Natural killer cell (primary cell): ENCODE measurements at places on chromosomes 1 and 21. TPM values are rescaled to one million over a fixed set of nuclear protein-coding genes. Genes with fewer than 3 reads are reported as not detected.

GRCh38 chr1:227734546-227734855, 601 bp downstream of the JMJD4 start:
- peaks cover 26% of the 10 kb centered on the region for H3K4me1 ChIP-seq
- peak overlapping the region; percentile 56 for H3K4me3 ChIP-seq

- peaks cover 26% of the 10 kb centered on the region for H3K4me1 ChIP-seq
- no peak overlapping the region for H3K4me3 ChIP-seq
- DNase-seq, result no peak
Observed at GRCh38 chr1:234760303-234760723, 150.3 kb upstream of the IRF2BP2 start.

- no peak overlapping the region for H3K27ac ChIP-seq
- H3K36me3 ChIP-seq, result no peaks in the 10 kb centered on the region
- H3K4me1 ChIP-seq, result no peaks in the 10 kb centered on the region
Observed at GRCh38 chr1:169571450-169571849, 14.8 kb downstream of the F5 start.

DNA sequence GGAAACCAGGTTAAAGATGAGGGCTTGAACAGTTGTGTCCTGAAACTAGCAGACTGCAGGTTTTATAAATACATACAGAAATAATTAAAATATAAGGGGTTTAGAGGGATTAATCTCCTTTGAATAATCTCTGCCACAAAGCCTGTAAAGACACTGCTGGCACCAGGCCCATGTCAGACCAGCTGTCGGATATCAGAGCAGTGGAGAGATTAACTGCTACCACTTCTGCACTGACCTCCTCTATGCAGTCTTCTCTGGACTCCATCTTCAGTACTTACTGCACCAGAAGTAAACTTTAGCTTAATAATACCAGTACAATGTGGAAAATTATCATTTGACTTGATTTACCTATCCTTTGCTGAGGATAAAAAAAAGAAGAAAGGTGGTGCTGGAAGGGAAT, 128.6 kb downstream of the LHX4 start:
- H3K27me3 ChIP-seq, result no peaks in the 10 kb centered on the region
- H3K4me1 ChIP-seq, result no peaks in the 10 kb centered on the region
- no peak overlapping the region for H3K4me3 ChIP-seq
- no peaks in the 10 kb centered on the region for H3K36me3 ChIP-seq

DNA sequence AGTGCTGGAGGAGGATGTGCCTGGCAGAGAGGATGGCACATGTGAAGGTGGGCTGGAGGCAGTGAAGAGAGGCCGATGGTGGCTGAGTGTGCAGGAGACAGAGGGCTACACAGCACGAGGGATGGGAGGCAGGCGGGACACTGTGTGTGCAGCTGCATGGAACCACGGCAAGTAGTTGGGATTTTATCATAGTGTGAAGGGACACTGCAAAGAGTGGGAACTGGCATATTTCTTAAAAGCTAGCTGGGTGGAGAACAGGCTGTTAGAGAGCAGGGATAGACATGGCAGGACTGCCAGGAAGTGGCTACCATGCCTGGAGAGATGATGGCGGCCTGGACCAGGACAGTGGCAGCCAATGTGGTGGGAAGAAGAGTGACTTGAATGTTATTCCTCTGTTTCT, 102.4 kb upstream of the TLR5 start:
- peaks cover 13% of the 10 kb centered on the region for H3K4me1 ChIP-seq
- H3K27ac ChIP-seq, result no peak overlapping the region
- no peaks in the 10 kb centered on the region for H3K36me3 ChIP-seq
- DNase-seq, result no peak
- no peak overlapping the region for H3K4me3 ChIP-seq

DNA sequence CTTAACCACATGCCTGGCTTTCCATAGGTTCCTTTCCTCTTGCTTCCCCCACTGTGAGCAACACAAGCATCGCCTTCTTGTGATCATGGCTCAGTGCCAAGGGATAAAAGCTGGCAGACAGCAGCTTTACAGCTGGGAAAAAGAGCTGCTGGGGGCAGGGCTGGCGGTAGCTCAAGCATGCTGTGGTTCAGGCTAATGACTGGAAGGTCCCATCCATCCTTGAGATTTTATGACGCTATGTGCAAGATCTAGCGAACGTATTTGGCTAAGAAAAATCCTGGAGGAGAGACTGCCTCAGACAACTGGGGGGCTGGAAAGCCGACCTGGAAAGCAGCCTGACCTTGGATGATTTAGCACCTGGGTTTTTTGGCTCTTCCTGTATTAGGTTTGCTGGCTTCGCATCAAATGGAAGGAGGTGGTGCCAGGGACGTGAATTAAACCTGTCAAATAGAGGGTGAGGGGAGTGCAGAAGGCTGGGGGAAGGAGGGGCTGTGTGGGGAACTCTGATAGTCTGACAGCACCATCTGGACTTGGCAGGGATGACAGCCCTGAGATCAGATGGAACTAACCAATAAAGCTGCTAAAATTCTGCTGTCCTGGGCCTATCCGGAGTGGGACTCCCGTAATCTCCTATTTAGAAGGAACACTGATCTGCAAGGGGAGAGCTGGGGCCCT, 34.8 kb downstream of the ZMYND12 start:
- H3K36me3 ChIP-seq, result no peaks in the 10 kb centered on the region
- H3K4me1 ChIP-seq, result peaks cover 4% of the 10 kb centered on the region
- no peak for DNase-seq
- H3K27me3 ChIP-seq, result no peaks in the 10 kb centered on the region

- H3K4me1 ChIP-seq, result no peaks in the 10 kb centered on the region
- no peak overlapping the region for H3K4me3 ChIP-seq
- H3K27me3 ChIP-seq, result no peaks in the 10 kb centered on the region
- H3K27ac ChIP-seq, result no peak overlapping the region
Observed at GRCh38 chr1:30290581-30290980, 432.8 kb downstream of the MATN1 start.

DNA sequence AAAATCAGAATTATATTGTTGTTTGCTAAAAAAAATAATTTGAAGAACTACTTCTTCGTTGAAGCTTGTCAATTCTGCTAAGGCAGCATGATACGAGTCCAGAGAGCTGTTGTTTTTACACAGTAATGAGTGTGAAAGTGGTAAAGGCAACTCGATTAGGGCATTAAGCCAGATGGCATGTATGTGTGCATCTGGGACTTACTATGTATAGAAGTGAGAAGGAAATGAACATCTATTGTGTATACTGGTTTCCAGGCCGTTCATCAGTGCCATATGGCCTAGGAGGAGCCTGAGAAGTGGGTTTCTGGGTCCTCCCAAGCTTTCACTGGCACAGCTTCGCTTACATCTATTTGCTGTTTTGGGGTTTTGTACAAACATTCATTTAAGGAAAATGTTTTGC, 5.7 kb downstream of the CTPS1 start:
- no peak overlapping the region for H3K4me3 ChIP-seq
- no peak for DNase-seq
- peaks cover 9% of the 10 kb centered on the region for H3K4me1 ChIP-seq

Gene EPS8L3
- total RNA-seq, result not detected

DNA sequence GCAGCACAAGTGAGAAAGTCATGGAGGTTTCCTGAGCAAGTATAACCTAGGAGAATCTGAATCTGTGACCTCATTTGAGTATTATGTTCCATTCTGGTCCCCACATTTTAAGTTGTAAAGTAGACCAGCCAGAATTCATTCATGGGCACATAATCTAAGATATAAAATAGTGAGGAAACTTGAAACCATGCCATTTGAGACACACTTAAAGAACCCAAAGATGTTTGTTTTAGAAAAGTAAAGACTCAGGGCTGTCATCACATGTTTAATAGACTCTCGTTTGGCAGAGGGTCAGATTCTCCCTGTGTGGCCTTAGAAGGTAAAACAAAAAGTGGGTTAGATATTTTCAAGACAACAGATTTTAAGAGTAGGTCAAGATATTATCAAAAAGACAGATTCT, 6.4 kb downstream of the SZT2 start:
- no peaks in the 10 kb centered on the region for H3K27me3 ChIP-seq
- no peak overlapping the region for H3K4me3 ChIP-seq
- H3K27ac ChIP-seq, result no peak overlapping the region
- peaks cover 1% of the 10 kb centered on the region for H3K4me1 ChIP-seq
- H3K36me3 ChIP-seq, result peaks cover 3% of the 10 kb centered on the region
- no peak for DNase-seq

DNA sequence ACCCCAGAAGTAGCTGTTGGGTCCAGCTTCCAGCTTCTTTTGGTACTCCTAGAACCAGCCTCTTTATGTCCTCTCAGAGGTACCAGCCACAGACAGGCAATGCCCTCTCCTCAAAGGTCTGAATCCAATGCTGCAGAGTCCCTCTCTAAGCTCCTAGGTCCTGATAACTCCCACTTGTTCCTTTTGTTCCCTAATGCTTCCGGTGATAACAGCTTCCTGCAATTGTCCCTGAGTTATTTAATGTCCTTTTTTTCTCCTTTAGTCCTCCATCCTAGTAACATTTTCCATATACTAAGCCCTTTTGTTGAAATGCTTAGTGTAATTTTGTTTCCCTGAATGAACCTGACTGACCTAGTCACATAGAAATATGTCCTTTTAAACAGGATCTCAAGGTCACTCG, 201.7 kb upstream of the BEND5 start:
- no peaks in the 10 kb centered on the region for H3K27me3 ChIP-seq
- H3K4me3 ChIP-seq, result no peak overlapping the region
- no peak for DNase-seq
- H3K36me3 ChIP-seq, result no peaks in the 10 kb centered on the region

- no peaks in the 10 kb centered on the region for H3K36me3 ChIP-seq
- no peak for DNase-seq
- H3K27me3 ChIP-seq, result no peaks in the 10 kb centered on the region
- no peaks in the 10 kb centered on the region for H3K4me1 ChIP-seq
- no peak overlapping the region for H3K4me3 ChIP-seq
Observed at GRCh38 chr21:25334046-25334730, 273.1 kb downstream of the MRPL39 start.

GRCh38 chr1:192892934-192893333, 84.1 kb downstream of the RGS2 start:
- no peaks in the 10 kb centered on the region for H3K36me3 ChIP-seq
- no peak overlapping the region for H3K4me3 ChIP-seq
- no peaks in the 10 kb centered on the region for H3K4me1 ChIP-seq

Gene PGLYRP4
- not detected for total RNA-seq

GRCh38 chr1:24892188-24893153, 37.6 kb downstream of the RUNX3 start:
- H3K27me3 ChIP-seq, result no peaks in the 10 kb centered on the region
- no peak overlapping the region for H3K27ac ChIP-seq
- no peaks in the 10 kb centered on the region for H3K36me3 ChIP-seq
- peak; percentile 7 for DNase-seq
- no peak overlapping the region for H3K4me3 ChIP-seq

Gene VSIG8
- total RNA-seq, result not detected

Gene FAM177B
- total RNA-seq, result not detected

DNA sequence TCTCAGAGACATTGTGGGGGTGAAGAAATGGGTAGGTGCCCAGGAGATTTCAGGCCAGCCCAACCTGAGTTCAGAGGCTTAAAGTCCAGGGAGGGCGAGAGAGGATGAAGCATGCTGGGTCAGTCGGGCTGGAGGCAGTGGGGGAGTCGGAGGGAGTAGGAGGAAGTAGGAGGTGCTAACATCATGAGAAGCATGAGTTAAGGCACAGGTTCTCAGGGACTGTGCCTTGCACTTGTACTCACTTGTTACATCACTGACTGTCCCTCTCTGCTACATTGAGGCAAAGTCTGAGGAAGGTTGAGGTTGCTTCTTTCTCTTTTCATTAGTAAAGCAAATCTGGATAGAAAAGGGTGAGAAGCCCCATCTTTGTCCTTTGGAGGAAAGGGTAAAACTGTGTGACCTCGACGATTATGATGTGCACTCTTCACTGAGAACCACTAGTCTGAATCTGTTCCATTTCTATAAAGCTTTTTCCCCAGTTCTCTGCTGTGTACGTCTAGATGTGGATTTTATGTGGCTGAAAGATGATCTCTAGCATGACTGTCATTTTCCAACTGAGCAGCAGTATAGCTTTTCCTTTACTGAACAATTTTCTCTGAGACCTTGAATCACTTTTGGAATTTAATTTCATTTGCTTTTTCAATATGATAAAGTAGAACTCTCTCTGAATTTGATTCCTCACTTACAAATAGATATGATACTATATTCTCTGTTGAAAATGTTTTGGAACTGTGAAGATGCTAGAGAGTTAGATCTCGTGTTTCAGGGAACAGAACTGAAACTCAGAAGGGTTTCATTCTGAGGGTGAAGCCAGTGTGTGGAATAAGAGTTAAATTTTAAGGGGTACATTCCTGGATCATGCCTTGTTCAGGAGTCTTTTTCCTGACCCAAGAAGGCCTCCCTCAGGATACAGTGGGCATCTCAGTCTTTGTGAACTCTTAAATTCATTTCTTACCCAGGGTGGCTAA, 94.6 kb downstream of the FGGY start:
- H3K36me3 ChIP-seq, result no peaks in the 10 kb centered on the region
- no peak overlapping the region for H3K4me3 ChIP-seq
- no peak for DNase-seq
- H3K4me1 ChIP-seq, result no peaks in the 10 kb centered on the region
- no peak overlapping the region for H3K27ac ChIP-seq

GRCh38 chr1:110339407-110340206, 430 bp downstream of the RBM15 start:
- H3K4me3 ChIP-seq, result peak overlapping the region; percentile 98
- H3K4me1 ChIP-seq, result peaks cover 30% of the 10 kb centered on the region
- H3K36me3 ChIP-seq, result peaks cover 35% of the 10 kb centered on the region
- H3K27me3 ChIP-seq, result no peaks in the 10 kb centered on the region
- H3K27ac ChIP-seq, result peak overlapping the region; percentile 99
- peak; percentile 74 for DNase-seq

- no peak for DNase-seq
- H3K27ac ChIP-seq, result no peak overlapping the region
- H3K4me1 ChIP-seq, result no peaks in the 10 kb centered on the region
- H3K27me3 ChIP-seq, result no peaks in the 10 kb centered on the region
- no peaks in the 10 kb centered on the region for H3K36me3 ChIP-seq
Observed at GRCh38 chr1:184950227-184950626, 24.1 kb downstream of the NIBAN1 start.

GRCh38 chr1:97875996-97876395, 44.8 kb downstream of the DPYD start:
- no peaks in the 10 kb centered on the region for H3K27me3 ChIP-seq
- no peaks in the 10 kb centered on the region for H3K4me1 ChIP-seq
- H3K27ac ChIP-seq, result no peak overlapping the region
- peaks cover 10% of the 10 kb centered on the region for H3K36me3 ChIP-seq

DNA sequence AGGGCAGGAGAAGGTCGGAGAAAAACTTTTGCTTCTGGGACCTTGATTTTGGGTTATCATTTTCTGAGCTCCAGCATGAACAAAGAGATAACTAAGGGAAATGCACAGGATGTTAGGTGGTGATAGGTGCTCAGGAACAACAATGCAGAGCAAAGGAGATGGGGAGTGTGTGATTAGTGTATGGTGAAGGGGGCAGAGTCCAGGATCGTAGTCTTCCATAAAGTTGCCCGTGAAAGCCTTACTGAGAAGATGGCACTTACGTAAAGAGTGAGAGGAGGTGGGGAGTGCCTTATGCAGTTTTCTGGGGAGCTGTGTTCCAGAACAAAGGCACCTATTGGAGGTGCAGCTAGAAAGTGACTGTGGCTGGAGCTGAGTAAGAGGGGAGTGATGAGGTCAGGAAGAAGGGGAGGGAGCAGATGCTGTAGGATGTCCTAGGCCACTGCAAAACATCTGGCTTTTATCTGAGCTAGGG, 11.6 kb downstream of the KCNK1 start:
- no peaks in the 10 kb centered on the region for H3K36me3 ChIP-seq
- H3K27me3 ChIP-seq, result no peaks in the 10 kb centered on the region
- no peak overlapping the region for H3K27ac ChIP-seq
- no peak overlapping the region for H3K4me3 ChIP-seq
- H3K4me1 ChIP-seq, result no peaks in the 10 kb centered on the region
- no peak for DNase-seq

- H3K36me3 ChIP-seq, result no peaks in the 10 kb centered on the region
- H3K4me1 ChIP-seq, result no peaks in the 10 kb centered on the region
- no peak overlapping the region for H3K4me3 ChIP-seq
- H3K27me3 ChIP-seq, result no peaks in the 10 kb centered on the region
- no peak for DNase-seq
Observed at GRCh38 chr1:68163220-68163619, 69.1 kb downstream of the WLS start.
